ENCODE measurements at places on chromosomes 6 and 20. TPM values are rescaled to one million over a fixed set of nuclear protein-coding genes. Genes with fewer than 3 reads are reported as not detected.

- H3K36me3 ChIP-seq = no peaks in the 10 kb centered on the region
- no peak for DNase-seq
- H3K4me1 ChIP-seq = no peaks in the 10 kb centered on the region
- no peaks in the 10 kb centered on the region for H3K27me3 ChIP-seq
- H3K4me3 ChIP-seq = no peak overlapping the region
These were observed 709.3 kb downstream of the EPHA7 start for GRCh38 chr6:92710048-92710447.

DNA sequence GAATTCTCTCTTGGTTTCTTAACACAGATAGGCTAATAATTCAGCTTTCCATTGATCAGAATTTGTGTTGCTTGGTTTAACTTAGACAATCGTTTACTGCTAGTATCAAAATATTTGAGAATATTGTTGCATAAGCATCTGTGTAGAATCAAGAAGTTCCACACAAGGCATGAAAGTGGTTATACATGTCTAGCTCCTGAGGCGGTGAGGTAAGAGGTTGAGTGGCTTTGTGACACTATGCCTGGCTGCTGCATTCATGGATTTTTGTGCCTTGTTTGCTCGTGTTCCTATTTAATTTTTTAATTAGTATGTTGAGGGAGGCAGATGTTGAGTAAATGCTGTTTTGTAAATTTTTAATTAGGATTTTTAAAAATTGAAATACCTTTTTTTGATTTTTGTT, 10.2 kb downstream of the PKIB start:
- no peaks in the 10 kb centered on the region for H3K27me3 ChIP-seq
- no peak overlapping the region for H3K27ac ChIP-seq
- no peak overlapping the region for H3K4me3 ChIP-seq
- H3K36me3 ChIP-seq = no peaks in the 10 kb centered on the region
- DNase-seq = no peak

DNA sequence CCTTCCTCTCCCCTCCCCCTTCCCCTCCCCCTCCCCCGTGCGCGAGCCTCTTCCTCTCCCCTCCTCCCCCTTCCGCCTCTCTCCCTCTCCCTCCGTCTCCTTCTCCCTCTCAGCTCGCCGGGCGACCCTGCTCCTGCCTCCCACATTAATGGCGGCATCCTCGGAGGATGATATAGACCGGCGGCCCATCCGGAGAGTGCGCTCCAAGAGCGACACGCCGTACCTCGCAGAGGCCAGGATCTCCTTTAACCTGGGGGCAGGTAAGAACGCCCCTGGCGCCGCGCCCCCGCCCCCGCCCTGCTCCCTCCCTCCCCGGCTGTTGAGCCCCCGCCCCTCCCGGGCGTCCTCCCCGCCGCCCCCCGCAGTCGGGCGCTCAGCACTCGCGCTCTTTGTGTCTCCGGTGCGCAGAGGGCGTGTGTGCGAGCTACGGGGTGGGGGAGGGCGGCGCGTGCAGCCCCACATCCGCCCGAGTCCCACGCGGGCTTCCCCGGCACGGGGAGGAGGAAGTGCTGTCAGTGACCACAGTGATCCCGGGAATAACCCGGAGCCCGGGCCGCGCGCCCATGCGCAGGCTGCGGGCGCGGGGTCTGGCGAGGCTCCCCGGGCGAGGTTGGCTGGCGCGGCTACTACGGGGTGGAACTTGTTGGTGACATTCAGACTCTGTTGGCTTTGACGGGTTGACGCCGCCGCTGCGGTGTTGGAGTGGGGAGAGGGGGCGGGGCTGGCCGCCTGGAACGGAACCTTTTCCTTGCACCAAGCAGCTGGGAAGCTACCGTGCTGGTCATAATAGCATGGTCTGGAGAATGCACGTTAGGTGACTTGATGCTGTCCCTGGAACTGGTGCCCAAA, 33.2 kb downstream of the PHACTR1 start:
- no peak overlapping the region for H3K27ac ChIP-seq
- DNase-seq = no peak
- H3K36me3 ChIP-seq = no peaks in the 10 kb centered on the region
- H3K27me3 ChIP-seq = peaks cover 69% of the 10 kb centered on the region
- H3K4me1 ChIP-seq = no peaks in the 10 kb centered on the region

DNA sequence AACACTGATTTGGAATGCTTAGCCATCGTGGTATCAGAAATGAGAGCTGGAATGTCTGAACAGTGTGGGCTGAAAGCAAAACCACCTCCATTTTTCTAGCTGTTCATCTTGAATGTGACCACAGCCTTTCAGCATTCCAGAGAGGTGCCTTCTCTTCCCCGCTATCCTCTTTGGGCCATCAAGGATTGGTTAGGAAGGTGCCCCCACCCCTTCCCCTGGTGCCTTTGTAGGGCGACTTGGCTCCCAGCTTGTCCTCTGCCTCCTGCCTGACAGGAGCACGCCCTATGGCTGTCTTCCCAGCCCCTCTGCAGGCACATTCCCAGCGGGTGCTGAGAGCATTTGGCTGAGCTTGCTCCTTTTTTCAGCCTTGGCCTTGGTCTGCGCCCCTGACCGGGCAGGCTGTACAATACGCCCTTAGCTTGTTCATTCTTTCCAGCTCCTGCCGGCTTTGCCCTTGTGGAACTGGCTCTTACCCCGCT, 97.5 kb downstream of the ARMC2 start:
- no peak overlapping the region for H3K27ac ChIP-seq
- H3K36me3 ChIP-seq = no peaks in the 10 kb centered on the region
- no peak overlapping the region for H3K4me3 ChIP-seq
- H3K4me1 ChIP-seq = peaks cover 10% of the 10 kb centered on the region
- DNase-seq = no peak
- H3K27me3 ChIP-seq = no peaks in the 10 kb centered on the region

DNA sequence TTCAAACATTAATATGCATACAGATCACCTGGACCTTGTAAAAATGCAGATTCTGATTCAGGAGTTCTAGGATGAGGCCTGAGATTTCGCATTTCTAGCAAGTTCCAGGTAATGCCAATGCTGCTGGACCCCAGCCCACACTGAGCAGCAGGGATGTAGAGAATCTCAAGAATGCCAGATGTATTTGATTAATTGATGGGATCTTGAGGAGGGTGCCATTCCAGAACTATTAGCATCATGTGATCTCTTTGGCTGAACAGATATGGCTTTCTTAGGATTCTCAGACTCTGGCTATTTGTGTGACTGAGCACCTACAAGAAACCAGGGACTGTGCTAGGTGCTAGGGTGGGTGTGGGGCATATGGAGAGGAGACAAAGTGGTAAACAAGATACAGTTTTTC, 16.5 kb upstream of the SNX3 start:
- H3K27me3 ChIP-seq = no peaks in the 10 kb centered on the region
- peaks cover 6% of the 10 kb centered on the region for H3K4me1 ChIP-seq
- no peak for DNase-seq
- H3K27ac ChIP-seq = no peak overlapping the region
- no peak overlapping the region for H3K4me3 ChIP-seq

DNA sequence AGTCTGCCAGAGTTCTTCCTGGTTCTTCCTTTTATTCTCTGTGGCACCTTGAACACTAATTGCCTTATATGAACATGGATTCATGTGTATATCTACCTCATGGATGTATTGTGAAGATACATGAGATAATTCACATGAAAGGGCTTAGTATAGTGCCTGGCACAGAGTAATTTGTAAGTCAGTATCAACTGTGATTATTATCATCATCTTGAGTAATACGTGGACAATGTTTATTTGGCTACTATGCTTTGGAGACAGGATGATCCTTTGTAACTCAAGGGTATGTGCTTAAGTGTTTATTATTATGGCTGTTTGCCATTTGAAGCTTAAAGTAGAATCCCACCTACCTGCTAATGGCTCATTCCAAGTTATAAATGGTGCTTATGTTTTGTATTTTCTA, 16.0 kb downstream of the DOP1A start:
- H3K4me3 ChIP-seq = no peak overlapping the region
- H3K27ac ChIP-seq = no peak overlapping the region
- H3K4me1 ChIP-seq = no peaks in the 10 kb centered on the region
- no peak for DNase-seq
- H3K27me3 ChIP-seq = no peaks in the 10 kb centered on the region

- no peaks in the 10 kb centered on the region for H3K36me3 ChIP-seq
- no peaks in the 10 kb centered on the region for H3K27me3 ChIP-seq
- no peak overlapping the region for H3K27ac ChIP-seq
- no peak overlapping the region for H3K4me3 ChIP-seq
- peaks cover 36% of the 10 kb centered on the region for H3K4me1 ChIP-seq
These were observed 637.1 kb downstream of the UTRN start for GRCh38 chr6:144922120-144922722.

DNA sequence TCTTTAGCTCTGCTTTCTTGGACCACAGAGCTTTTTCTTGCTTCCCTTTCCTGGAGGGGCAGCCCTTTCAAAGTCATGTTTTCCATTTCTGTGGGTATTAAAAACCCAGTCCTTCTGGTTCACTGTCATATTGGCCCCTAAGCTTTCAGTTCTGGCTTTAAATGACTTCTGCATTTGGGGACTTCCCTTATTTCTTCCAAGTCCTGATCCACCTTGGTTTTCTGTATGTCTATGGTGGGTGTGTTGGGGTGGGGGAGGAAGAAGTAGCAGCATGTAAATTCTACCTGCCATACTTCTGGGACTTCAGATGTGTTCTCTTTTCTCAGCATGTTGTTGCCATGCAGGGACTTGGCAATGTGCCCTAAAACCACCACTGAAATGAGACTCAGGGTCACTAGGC, 77.1 kb upstream of the EMILIN3 start:
- H3K27ac ChIP-seq = no peak overlapping the region
- H3K4me3 ChIP-seq = no peak overlapping the region
- H3K4me1 ChIP-seq = no peaks in the 10 kb centered on the region
- peaks cover 6% of the 10 kb centered on the region for H3K36me3 ChIP-seq
- DNase-seq = no peak

MLIP gene
- 1.4 TPM for total RNA-seq

Measured in Calu3 (cell line).